ENCODE measurements at places on chromosomes 2 and 18.
A peak's percentile ranks its signal among the peaks of the same experiment; 100 is the strongest.

DNA sequence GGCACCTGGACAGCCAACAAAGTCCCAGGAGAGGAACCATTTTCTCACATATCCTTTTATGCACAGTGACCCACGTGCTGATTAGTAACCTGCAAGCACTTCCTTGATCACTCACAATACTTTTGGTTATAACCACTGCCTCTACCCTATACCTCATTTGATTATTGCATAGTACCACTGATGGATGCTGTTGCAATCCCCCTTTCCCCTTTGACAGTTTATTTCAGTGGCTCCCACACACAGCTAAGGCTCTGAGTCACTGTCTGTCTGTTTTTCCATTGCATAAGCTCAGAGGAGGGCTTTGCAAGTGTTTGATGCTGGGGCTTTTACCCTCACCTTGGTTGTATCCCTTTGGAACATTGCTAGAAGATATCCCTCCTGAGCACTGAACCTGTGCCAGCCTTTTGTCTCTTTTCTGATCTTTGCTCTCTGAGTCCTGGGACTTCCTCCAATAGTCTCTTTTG lies 101.7 kb upstream of the RBBP8 start:
- DNase-seq: peak; percentile 9

DNA sequence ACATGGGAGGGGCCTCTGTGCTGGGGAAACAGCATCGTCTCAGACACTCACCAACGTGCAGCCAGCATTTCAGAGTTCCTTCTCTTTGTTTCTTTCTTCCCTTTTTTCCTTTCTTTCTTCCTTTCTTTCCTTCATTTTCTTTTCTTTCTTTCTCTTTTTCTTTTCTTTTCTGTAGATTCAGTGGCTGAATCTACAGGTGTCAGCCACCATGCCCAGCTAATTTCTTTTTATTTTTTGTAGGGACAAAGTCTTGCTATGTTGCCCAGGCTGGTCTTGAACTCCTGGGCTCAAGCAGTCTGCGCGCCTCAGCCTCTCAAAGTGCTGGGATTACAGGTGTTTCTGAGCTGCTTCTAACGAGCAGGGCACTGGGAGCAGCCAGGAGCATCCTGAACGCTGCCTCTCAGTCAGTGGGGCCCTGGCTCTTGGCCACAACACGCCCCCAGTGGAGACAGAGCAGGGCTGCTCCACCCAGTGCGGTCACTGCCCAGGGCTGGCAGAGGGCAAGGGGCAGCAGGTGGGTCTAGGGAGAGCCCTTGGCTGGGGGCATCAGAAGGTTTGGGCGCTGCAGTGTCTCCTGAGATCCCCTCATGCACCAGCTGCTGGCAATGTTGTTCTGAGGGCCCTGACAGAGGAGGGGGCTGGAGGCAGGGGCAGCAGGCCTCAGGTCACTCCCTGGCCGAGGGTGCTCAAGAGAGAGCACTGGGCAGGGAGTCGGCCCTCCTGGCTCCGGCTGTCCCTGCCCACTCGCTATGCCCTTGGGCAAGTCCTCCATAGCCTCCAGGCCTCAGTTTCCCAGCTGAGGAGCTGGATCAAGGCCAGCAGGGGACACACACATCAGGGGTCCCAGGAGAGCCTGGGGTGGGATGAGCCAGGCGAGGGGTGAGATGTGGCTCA lies 4.7 kb upstream of the KLHL30 start:
- DNase-seq: no peak

GRCh38 chr2:207304761-207305160 lies 139.0 kb upstream of the KLF7 start:
- no peak for DNase-seq

DNA sequence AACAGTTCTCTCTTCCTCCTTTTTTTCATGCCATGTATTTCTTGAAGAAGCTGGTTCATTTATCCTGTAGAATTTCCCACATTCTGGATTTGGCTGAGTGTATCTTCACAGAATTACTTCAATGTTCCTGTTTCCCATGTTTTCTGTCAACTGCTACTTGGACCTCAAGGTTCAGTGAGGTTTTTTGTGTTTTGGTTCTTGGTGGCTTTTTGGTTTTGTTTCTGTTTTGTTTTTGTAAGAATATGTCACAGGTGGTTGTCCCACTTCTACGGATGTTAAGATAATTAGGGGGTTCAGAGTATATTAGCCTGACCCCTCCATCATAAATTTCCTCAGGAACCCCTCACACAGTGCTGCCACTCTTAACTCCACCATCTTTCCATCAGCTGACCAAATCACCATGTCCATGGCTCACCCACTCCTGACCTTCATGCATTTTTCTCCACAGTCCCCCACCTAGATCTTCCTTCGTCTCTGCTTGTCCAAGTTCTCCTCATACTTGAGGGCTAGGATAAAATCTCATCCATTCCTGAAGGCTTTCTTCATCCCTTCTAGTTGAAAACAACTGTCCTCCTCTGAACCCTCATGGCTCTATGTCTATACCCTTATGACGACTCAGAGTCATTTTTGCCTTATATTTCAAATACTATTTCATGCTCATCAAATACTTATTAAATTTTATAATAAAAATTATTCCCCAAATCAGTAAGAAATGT lies 40.4 kb downstream of the PLEKHM3 start:
- DNase-seq: no peak

GRCh38 chr2:8144785-8145184 lies 537.1 kb upstream of the ID2 start:
- DNase-seq: no peak

- DNase-seq: peak; percentile 71
Observed at GRCh38 chr2:196170213-196170605, 1.2 kb downstream of the STK17B start.

- DNase-seq: peak; percentile 73
Observed at GRCh38 chr2:236177604-236177966, 9.4 kb upstream of the GBX2 start.

GRCh38 chr18:74731097-74731496 lies 133.4 kb downstream of the ZNF407 start:
- DNase-seq: no peak

DNA sequence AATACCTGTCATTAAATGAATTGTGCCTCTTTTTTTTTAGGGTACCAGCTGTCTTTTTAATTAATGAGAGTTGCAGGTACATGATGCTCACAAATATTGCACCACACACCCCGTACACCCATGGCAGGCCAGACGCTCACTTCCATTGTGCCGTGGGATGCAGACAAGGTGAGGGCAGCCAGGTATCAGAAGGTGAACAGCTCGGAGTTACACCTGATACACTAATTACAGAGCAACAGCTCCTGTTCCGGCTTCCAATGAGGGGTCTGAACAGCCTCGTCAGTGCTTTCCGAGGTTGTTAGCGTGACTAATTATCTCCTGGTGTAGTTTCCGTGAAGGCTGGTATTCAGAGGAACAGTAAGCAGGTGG lies 442.8 kb downstream of the ZNF516 start:
- no peak for DNase-seq

GRCh38 chr2:2563309-2563860 lies 232.3 kb upstream of the MYT1L start:
- DNase-seq: no peak

GRCh38 chr2:190887089-190887488 lies 6.5 kb downstream of the GLS start:
- DNase-seq: no peak

- no peak for DNase-seq
Observed at GRCh38 chr2:132676999-132677398, 7.0 kb upstream of the LYPD1 start.

DNA sequence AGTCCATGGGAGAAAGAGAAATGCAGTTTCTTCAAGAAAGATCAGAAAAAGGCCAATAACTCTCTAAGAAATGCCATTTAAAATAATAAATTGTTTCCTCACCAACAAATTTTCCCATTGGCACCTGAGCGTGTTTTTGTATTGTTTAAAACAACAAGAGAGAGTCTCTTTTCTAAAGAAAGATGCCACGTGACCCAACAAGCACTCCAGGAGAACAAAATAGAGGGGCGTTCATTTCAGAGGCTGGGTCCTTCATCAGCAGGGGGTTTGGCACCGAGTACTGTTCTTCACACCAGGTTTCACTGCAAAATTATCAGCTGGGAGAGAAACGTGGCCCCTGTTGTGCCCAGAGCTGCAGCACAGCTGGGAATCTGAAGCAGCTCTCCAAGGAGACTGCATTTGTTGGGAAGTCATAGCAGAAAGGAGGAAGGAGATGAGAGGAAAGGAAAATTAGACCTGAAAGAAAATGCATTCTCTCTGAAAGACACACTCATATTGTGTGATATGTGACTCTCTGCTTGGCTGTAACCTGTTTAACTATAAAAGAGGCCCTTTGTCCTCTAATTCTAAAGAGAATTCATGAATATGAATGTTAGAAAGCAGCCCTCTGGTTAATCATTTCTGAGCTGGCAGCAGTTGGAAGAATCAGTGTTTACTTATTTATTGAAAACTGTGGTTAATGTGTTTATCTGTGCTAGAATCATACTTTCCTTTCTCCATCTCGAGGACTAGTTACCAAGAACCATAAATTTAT lies 205.3 kb upstream of the CDH20 start:
- DNase-seq: no peak

GRCh38 chr2:220980966-220981675 lies 591.0 kb downstream of the EPHA4 start:
- DNase-seq: no peak

- DNase-seq: no peak
Observed at GRCh38 chr2:171811245-171811628, 82.8 kb downstream of the SLC25A12 start.

- DNase-seq: no peak
Observed at GRCh38 chr18:75293591-75293990, 83.0 kb downstream of the TSHZ1 start.

- DNase-seq: peak; percentile 24
Observed at GRCh38 chr18:3454365-3455089, 4.6 kb downstream of the TGIF1 start.

DNA sequence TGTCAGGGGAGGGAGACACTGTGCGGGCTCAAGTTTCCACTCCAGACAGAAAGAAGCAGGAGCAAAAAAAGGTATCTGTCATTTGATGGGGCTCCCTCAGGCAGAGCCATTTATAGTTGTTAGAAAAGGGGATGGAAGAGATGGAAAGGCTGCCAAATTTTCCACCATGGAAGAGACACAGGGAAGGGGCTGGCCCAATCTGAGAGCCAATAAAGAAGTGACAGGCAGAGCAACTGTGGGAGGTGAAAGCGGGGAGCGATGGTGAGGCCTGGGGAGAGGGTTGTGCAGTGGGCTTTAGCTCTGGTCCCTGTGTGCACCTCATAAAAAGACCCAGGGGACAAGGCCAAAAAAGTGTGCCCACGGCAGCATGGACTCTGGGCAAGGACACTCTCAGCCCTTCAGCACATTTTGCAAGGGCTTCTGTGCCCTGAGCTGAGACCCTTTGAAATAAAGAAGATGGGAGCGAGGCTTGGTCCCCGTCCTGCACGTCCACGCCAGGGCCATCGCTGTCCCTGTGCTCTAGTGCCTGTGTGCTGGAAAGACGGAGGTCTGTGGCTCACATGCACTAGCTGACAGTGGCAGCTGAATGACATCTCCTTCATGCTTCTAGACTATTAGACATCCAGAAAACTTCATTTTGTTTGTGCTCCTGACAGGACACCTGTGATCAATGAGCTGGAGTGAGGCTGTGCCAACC lies 456.7 kb upstream of the HS6ST1 start:
- DNase-seq: no peak

- no peak for DNase-seq
Observed at GRCh38 chr2:182117196-182117595, 131.5 kb downstream of the PPP1R1C start.

DNA sequence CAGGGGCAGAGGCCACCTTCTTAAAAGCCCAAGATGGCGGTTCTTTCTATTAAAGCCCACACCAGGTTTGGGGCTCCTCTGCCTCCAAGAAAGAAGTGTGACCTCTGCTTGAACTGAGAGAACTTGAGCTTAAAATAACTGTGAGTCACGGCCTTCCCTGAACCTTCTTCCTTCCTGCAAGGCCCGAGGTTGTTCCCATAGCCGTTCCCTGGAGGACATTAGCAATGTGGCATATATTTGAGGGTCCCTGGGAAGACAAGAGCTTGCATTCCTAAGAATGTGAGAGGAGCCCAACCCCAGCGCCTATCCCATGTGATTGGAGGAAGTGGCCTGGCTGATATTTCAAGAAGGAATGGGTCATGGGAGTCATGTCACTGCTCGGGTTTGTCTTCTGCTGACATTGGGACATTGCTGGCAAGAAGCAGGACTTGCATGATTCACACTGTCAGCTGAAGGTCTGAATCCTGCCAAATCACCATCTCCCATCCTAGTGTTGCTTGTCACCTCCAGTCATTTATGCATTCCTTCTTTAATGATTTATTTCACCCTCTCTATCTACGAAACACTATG lies 168.1 kb downstream of the TRIB2 start:
- no peak for DNase-seq

GRCh38 chr2:67039517-67040103 lies 357.5 kb upstream of the ETAA1 start:
- no peak for DNase-seq
